ENCODE measurements at places on chromosomes 13 and 19.

DNA sequence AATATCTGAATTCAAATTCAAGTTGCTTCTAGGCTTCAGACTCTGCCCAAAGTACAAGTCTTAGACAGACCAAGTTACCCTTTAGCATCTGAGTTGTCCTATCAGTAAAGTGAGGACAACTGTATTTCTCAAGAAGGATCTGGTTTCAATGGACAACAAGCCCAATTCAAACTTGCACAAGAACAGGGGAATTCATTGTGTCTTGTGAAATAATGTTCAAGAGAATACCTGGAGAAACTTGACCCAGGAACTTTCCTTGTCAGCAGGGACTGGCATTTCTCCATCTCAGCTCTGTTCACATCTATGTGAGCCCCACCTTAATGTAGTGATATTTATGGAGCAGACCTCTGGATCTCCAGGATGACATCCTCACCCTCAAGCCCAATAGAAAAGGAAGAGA, 894.9 kb upstream of the SLC10A2 start:
- no peak for DNase-seq

DNA sequence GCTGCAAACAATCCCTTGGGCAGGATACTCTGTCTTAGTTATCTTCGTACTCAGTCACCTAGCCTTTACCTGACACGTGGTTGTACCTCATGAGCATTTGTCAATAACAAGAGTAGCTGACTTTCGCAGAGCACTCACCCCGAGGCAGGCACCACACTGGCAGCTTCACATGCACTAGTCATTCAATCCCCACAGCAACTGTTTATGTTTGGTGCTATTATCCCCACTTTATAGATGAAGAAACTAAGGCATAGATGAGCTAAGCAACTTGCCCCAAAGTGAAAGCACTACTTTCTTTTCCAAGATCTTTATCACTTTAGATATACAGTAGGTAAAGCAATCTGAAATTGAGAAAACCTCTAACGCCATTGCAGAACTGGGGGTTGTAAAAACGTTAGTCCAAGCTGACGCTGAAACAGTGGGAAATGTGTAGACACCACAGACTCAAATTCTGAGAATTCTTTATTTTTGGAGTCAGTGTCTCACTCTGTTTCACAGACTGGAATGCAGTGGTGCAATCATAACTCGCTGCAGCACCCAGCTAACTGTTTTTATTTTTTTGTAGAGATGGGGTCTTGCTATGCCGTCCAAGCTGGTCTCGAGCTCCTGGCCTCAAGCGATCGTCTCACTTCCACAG, 446.0 kb downstream of the FOXO1 start:
- no peak for DNase-seq

DNA sequence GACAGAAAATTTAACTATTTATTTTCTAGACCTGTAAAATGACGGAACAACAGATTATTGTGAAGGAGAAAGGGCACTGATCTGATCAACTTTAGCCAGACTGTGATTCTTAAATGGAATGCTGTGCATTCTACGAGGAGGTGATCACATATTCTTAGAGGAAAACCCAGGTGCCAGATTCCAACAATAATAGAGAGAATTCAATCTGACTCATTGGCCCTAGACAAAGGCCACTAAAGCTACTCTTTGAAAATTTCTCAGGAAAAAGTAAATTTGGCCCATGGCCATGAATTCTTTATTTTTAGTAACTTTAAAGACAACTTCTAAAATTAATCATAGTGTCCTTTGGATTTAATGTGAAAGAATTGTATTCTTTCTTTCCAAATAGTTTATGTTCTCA, 58.6 kb upstream of the POSTN start:
- no peak for DNase-seq

DNA sequence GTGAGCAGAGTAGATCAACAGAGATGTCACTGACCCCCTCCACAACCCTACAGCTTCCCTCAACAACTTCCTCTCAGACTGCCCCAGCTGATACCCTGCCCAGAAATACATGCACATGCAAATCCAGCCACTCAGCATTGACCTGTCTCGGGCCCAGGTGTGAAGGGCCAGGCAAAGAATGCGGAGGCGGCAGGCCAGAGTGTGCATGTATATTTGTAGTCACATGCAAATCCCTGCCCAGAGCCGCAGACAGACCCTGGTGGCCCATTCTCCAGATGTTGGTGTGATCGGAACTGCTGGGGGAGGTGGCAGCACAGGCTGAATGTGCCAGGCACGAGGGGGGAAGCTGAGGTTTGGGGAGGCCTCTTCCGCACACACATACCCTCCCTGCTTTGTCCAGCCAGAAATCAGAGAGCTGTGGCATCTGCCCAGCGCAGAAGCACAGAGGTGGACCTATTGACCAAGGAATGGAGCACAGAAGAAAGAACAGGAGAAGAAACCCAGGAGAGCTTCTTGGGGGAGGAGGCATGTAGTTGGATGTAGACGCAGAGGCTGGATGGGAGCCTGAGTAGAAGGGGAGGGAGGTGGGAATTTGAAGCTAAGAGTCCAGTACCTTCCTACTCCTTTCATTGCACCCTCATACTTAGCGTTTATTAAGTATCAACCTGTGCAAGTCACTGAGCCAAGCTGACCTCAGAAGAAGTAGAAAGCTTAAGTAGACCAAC, 14.4 kb downstream of the MEF2B start:
- no peak for DNase-seq

- no peak for DNase-seq
Measured at GRCh38 chr13:51937320-51938290, 73.6 kb downstream of the ATP7B start.

GRCh38 chr13:77009011-77009410, 17.1 kb downstream of the CLN5 start:
- no peak for DNase-seq

- no peak for DNase-seq
Measured at GRCh38 chr13:97279913-97280312, 57.8 kb downstream of the MBNL2 start.

DNA sequence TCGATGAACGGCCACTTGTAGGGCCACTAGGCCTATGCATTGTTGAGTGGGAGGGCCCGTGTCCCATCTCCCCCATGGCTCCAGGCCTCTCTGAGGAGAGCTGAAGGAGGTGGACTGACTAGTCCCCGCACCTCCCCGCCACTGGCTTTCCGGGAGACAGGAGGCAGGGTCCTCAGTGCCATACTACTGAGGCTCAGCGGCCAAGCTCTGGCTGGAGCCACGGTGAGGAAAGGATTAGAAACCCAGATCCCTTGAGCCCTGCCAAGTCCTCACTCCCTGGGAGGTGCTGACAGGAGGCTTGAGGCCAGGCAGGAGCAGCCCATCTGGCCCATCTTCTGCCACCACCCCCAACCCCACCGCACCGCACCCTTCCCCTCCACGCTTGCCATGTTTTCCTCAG, 29.0 kb downstream of the CCDC8 start:
- no peak for DNase-seq
